Suprapubic skin (tissue), 4 donors: ENCODE measurements at places on chromosomes 16 and 17.

DNA sequence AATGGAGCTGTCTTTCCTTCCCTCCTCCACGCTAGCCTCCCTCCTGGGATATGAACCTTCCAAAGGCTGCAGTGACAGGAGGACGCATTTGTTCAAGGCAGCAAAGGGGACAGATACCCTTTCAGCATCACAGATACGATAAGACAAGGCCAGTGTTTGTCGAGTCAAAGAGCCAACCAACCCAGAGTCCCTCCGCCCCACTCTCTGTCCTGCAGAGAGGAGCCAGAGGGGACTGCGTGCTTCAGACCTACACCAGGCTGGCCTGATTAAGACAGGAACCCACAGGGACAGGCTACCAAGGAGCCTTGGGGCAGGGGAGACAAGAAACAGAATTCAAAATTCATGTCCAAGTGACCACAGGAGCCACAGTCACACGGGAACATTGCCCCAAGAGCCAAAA lies 72.6 kb upstream of the CDH5 start:
- peak; percentile 47 for DNase-seq

- DNase-seq = no peak
Measured at GRCh38 chr16:11985250-11985649, 8.7 kb downstream of the SNX29 start.

DNA sequence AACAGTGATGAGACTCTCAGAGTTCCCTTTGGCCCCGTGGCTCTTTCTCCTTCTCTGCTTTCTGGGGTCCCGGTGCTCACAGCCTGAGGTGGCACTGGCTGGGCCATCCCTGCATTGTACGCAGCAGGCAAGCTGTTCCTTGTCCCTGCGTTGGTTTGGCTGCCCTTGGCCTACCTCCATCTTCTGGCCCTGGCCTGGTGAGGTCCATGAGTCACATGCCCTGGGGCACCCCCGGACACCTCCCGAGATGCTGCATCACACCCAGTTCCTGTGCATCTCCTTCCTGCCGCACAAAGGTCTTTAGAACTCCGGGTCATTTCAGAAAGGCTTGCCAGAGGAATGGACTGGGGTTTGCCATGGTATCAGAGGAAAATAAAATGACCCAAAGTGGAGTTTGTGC lies 9.5 kb downstream of the SULT1A2 start:
- DNase-seq = no peak

- DNase-seq = no peak
Measured at GRCh38 chr16:840561-841454, 40.3 kb upstream of the GNG13 start.

DNA sequence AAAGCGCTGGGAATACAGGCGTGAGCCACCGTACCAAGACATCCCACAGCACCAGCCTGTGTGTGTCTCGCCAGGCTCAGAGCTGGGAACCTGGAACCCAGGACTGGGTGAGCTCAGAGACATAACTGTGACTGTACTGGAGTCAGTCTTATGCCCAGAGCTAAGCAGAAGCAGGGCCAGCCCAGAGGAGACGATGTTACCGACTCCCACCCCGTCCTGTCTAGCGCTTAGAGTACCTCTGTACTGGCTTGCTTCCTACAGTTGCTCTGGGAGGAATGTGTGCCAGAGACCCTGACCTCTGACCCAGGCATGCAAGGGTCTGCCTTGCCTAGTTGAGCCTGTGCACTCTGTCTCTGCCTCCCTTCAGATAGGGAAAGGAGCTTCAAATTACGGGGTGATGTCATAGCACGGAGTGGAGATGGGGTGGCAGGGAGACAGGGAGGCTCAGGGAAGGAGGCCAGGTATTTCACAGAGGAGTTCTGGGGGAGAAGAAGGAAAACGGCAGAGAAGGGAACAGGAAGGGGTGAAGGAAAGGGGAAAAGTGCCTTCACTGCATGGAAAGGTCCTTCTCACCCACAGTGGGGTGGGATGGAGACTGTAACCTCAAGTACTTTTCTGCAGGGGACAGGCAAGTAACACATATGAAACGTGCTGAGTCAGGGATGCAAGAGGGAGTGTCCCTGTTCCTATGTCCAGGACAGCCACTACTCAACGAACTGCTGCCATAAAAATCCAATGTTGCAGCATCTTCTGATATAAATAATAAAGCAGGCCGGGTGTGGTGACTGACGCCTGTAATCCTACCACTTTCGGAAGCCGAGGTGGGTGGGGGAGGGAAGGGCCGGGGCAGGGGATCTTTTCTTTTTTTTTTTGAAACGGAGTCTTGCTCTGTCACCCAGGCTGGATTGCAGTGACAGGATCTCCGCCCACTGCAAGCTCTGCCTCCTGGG lies 5.8 kb upstream of the ARMC5 start:
- peak; percentile 81 for DNase-seq

DNA sequence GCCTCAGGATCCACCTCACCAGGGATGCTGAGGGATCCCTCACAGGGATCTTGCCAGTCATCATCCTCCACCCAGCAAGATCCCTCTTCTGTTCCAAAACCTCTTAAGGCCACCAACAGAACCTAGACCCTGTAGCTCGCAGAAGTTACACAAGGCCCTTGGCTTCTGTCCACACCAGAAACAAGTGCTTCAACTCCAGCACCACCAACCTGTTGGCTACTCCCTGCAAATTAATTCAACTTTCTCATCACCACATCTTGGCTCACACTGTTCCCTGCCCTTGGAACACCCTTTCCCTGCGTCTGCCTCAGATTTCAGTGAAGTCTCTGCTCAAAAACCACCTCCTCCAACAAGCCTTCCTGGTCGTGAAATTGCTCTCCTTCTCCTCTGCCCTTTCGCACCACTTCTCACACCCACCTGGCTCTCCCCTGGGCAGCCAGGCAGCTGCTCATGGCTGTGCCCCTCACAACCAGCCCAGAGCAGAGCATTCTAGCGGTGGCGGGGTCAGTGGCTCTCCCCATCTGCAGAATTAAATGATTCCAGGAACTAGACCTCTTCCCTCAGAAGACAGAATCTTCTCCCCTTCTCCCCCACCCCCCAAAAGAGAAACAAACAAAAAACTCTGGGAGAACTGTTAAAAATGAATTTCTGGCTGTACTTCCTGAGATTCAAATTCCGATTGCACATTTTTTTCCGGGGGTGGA lies 1.8 kb downstream of the PLLP start:
- no peak for DNase-seq

DNA sequence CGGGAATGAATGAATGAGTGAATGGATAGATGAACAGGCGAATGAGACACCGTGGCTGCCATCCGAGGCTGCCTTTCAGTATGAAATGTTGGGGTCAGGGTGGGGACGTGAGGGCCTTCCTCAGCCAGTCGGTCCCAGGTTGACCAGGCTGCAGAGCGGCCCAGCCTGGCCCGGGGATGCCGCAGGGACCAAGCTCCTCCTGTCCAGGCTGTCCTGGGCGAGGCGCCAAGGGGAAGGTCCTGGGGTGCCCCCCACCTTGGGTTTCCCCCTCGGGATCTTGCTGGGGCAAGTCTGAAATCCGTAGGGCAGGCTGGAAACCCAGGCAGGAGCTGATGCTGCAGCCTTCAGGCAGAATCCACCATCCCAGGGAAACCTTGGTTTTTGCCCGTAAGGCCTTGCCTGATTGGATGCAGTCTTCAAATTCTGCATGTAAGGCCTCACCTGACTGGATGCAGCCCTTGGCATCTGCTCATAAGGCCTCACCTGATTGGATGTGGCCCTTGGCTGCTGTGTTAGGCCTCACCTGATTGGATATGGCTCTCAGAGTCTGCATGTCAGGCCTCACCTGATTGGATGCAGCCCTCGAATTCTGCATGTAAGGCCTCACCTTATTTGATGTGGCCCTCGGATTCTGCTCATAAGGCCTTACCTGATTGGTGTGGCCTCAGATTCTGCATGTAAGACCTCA lies 61.7 kb upstream of the ZNF469 start:
- DNase-seq = no peak

DNA sequence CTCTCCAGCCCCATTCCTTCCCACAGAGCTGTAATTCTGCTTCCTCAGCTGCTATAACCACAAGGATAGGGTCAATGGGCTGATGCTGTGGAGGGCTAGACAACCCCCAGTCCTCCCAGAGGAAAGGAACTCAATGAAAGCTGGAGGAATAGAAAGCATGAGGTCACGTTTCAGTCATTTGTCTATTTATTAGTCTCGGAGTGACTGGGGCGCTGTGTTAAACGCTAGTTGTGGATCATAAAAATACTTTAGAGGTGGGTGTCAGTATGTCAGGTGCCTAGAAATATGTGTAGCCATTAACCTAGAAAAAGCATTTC lies 787 bp upstream of the CCL3L1 start:
- no peak for DNase-seq

DNA sequence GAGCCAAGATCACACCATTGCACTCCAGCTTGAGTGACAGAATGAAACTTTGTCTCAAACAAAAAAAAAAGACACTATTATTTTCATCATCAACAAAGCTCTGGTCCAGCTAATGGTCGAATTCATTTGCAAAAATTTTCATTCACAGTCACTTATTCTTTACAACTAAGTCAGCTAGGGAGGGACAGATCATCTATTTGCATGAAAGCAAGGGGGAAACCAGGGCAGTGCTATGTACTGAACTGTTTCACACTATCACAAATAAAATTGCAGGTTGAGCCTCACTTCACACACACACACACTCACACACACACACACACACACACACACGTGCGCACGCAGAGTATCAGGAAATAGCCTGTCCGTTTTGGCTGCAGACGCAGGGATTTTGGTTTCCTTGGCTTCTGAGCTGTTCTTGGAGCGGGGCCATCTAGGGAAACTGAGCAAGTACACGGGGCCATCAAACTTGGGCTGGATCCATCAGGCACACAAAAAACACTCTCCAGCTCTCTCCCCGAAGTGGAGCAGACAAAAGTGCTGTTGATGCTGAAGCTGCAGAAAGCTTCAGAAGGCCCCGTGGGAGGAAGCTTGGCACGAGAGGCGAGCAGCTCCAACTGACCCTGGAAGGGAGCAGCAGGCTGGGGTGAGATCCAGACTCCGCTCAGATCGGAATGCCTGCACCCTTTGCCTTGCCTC lies 44.3 kb upstream of the HELZ start:
- DNase-seq = peak; percentile 88

DNA sequence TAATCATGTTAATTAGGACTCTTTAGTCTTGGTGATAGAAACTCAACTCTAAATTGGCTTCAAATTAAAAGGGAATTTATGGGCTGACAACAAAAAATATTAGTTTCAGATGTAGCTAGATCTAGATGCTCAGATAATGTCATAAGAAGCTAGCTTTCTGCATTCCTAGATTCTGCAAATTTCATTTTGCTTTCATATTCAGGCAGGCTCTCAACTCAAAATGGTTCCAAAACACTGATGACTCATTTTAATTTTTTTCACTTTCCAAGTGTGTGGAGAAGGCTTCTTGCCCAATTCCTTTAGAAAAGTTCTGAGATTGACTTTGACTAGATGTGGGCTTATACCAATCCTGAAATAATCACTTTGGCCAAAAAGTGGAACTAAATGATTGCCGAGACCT lies 236.7 kb upstream of the GOT2 start:
- no peak for DNase-seq

GRCh38 chr17:27603880-27604794 lies 26.9 kb upstream of the LGALS9 start:
- DNase-seq = no peak

DNA sequence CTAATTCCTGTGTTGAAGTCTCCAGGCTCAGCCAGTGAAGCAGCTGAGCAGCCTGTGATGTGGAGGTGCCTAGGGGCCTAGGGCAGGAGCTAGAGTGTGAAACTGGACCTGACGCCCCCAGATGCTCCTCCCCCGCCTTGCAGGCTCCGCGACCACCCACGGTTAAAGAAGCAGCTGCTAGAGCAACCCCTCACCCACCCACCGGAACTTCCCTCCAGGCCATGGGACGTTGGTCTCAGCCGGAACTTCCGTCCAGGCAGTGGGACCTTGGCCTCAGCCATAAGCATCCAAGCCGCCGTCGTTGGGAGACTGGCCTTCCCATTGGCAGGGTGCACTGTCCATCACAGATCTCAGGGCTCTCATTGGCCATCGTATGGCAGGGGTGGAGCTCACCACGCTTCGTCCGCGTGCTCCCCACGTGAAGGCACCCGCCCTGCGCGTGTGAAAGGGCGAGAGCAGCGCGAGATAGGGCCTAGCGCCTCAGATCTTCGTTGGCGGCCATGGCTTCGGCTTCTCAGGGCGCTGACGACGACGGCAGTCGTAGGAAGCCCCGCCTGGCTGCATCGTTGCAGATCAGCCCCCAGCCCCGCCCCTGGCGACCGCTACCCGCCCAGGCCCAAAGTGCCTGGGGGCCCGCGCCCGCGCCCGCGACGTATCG lies at the start of gene ADAD2:
TSS of gene ADAD2 (plus strand) at position 427 of the 658 bp plus-strand sequence. CDS start at position 501, 74 bp downstream.
- DNase-seq = no peak

GRCh38 chr17:78780335-78780734 lies 1.7 kb downstream of the CYTH1 start:
- DNase-seq = no peak

DNA sequence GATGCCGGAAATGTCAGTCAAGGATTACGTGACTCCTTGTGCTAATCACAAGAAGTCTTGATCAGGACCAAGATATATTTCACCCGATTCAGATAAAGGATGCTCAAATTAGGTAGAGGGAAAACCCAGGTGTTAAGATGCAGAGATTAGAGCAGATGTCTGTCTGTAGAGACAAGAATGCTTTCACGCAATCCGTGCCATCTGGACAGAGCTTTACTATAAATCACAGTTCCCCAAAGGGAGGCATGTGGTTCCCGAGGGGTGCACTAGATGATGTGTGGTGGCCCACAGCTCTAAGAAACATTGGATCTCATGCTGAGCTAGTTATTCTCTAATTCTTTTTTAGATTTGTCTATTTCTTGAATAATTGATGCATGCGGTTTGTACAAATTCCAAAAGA lies 9.8 kb upstream of the MAP3K14 start:
- DNase-seq = peak; percentile 20

DNA sequence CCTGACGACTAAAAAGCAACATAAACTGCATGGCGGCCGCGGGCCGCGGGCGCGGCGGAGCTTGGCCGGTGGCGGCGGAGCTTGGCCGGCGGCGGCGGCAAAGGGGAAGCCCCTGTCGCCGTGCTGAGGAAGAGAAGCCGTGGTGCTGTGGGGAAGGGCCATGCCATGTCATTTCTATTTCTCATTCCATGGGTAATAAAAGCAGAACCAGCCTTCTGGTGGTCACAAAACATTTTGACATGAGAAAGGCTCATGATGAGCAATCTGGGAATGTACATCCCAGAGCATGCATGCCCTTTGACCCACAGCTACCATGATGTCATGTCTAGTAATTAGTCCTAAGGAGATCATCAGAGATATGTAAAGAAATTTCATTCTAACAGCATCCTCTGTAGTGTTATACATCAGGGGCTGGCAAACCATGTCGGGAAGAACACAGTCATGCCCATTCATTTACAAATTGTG lies 23.9 kb upstream of the HEATR6 start:
- DNase-seq = no peak

- DNase-seq = no peak
Measured at GRCh38 chr16:85425074-85425662, 188.0 kb upstream of the GSE1 start.
